ENCODE measurements at places on chromosomes 11 and 22. TPM values are rescaled to one million over a fixed set of nuclear protein-coding genes. Genes with fewer than 3 reads are reported as not detected.

DNA sequence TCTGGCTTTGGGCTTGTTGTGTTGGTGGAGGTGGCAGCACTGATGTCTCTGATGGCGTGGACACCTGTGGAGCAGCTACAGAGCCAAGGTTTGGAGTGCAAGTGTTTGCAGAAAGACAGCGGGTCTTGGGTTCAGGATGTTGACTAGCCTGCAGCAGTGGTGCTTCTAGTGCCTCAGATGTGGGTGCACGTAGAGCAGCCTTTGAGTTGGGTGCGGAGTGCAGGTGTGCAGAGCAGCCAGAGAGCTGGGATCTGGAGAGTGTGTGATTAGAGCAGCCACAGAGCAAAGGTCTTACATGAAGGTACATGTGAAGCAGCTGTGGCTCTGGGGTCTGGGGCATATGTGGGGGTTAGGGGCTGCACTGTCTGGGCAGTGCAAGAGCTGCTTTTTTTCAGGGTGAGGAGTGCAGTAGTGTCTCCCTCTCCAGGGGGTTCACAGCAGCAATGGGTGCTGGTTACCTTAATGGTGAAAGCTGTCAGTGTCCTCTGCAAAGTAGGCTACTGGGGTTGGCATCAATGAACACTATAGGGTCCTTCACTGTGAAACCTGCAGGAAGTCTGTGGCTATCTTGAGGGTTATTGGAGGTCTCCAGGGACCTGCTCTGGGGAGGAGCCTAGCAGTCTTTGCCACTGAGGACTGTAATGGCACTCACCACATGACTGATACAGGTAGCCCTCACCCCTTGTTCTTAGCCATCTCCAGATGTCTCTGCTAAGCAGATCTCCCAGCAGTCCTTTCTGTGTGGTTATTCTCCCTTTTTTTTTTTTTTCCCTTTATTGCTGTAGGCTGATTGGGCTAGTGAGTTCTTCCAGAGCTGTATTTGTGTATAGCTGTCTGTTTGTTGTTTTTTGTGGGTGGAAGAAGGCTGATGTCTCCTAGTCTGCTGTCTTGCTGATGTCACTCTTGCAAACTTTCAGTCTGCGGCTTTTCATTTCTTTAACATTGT lies 14.3 kb downstream of the BIRC2 start:
- DNase-seq: no peak

DNA sequence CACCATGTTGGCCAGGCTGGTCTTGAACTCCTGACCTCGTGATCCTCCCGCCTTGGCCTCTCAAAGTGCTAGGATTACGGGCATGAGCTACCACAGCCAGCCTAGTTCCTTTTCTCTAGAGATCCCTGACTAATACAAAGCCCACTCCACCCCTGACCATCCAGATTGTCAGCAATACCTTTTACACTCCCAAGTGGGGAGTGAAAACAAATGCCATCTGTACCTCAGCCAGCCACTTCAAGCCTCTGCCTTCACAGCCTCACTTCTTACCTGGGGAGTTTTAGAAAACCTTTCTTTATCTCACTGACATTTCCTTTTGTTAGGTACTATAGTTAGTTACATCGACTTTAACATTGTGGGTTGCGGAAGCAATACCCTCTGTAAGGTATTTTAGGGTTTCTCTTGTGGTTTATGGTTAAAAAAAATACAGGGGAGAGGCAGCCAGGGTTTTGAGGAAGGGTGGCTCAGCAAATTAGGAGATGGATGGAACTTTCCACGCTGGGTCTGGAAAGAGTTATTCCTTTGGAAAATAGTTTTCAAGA lies 8.9 kb downstream of the TOM1 start:
- peak; percentile 18 for DNase-seq

DNA sequence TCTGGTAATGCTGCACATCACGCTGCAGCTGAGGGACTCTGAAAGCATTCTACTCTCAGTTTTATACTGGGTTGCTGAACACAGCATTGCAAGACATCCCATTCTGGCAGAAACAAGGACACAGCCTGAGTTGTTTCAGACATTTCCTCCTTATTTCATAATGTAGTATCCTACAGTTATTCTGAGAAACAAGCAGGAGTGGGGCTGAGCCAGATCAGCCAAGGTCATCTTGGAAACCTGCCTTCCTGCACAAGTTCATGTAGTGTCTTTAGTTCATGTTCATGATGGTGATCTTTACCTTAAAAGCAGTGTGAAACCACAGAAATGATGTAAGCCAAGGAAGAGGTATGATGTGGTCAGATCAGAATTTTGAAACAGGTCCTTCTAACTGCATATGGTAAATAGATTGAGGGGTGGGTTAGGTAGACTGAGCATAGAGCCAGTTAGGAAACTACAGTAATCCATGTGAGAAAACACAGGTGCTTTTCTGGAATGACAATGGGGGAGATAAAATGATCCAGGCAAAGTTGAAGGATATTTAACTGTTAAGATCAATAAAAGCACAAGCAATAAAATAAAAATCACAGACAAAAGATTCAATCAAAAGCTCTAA lies 1686.8 kb downstream of the LRRC4C start:
- DNase-seq: no peak

DNA sequence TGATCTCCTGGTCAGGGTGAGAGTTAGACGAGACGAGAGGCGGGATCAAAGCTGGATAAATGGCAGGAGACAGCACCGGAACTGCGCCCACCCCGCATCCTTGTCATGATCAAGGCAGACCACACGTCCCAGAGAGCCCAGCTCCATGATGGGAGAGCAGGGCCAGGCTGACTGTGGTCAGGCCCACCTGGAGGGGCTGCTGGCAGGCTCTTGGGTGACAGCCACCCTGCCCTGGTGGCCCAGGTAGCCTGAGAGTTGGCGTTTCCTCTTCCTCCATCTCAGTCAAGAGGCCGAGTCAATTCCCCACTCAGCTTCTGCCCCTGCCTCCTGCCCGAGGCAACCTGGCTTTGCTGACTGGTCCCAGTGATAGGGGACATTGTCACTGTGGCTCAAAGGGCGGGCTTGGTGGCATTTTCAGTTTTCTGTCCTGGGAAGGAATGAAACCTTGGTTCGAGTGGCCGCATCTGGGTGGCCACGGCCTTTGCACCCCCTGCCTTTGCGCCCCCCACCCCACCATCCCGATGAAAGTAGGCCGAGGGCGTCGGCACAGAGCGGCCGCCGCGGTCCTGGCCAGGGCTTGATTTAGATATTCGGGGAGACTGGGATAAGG lies 60.8 kb upstream of the PPARA start:
- no peak for DNase-seq

DNA sequence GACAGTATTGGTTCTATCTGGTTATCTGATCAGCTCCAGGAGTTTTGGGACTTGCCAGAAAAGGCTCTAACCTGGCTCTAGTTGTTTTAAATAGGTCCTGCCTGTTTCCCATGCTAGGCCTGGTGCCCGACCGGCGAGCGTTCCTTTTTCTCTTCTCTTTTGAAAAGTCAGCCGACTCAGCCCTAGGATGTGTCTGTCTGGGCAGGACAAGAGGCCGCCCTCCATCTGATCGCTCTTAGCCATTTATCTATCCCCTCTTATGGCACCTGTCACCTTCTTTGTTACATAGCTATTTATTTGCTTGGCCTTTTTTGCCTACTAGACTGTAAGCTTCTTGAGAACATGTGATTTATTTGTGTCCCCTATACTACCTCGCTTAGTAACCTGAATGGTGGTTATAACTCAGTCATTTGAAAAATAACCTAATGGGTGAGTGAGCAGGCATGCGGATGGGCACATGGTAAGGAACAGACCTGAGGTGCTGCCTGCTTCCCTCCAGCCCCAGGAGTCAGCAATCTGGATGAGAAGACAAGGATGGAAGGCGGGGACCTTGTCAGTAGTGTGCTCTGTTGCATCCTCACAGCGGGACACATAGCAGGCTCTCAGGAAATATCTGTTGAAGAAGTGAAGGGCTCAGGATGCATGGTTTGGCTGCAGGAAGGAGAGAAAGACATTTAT lies 108.4 kb downstream of the ZBTB16 start:
- DNase-seq: no peak

- no peak for DNase-seq
Observed at GRCh38 chr11:40877981-40878380, 581.5 kb downstream of the LRRC4C start.

DNA sequence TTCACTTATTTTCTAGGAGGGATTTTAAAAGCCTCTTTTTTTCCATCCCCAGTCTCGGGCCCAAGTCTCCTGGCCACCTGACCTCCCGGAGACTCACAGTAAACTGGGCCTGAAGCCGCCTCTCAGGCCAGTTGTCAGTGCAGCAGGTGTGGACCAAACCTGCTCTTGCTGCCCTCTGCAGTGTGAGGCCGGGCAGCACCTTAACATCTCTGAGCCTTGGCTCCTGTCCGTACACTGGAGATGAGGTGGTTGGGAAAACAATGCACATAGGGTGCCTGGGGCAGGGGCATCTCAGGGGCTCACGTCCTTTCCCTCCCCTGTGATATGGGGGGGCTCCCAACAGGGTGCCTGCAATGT lies 45.1 kb downstream of the PHF21B start:
- DNase-seq: no peak

Gene OR6T1
- not detected for total RNA-seq

- no peak for DNase-seq
Observed at GRCh38 chr11:62553080-62553838, 6.7 kb upstream of the AHNAK start.

GRCh38 chr22:43886231-43886630 lies 5.6 kb downstream of the PNPLA5 start:
- no peak for DNase-seq

DNA sequence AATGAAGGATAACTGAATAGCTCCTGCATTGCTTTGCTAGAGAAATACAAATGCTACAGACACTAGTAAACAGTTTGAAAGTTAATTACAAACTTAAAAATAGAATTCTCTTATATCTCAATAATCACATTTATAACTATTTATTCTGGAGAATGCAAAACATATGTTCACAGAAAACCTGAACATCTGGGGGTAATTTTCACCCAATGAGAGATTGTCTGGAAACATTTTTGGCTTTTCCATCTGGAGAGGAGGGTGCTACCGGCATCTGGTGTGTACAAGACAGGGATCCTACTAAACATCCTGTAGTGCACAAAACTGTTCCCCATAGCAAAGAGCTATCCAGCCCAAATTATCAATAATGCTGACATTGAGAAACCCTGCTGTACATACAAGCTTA lies 378.4 kb upstream of the CHORDC1 start:
- no peak for DNase-seq

GRCh38 chr11:1554981-1555712 lies 16.9 kb downstream of the DUSP8 start:
- DNase-seq: no peak

DNA sequence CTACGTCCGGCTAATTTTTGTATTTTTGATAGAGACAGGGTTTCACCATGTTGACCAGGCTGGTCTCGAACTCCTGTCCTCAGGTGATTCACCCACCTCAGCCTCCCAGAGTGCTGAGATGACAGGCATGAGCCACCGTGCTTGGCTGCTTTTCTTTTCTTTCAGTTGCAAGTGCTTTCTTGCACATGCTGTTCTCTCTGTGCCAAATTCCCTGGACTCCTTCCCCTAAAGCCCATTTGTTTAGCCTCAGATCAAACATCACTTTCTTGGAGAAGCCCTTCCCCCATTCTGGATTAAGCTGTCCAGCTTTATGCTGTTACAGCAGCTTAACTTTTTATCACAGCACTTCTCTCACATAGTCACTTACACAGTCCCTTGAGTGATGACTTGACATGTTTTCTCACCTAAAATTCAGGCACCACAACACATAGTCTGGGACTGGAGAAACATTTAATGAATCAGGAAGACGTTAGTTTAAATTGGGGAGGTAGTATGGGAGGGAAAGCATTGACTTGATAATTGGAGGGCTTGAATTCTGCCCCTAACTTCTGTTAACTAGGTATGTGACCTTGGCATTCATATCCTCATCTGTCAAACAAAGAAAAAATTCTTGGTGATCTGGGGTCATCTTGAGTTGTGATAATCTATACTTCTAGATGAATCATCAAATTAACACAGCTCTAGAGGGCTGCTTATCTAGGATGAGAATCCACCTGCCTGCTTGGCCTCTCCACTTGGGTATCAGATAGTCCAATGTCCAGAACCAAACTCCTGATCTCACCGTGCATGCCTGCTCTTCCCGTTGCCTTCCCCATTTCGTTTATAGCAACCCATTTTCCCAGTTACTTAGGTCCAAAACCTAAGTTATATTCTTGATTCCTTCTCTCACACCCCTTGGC lies 18.4 kb downstream of the ACO2 start:
- no peak for DNase-seq

DNA sequence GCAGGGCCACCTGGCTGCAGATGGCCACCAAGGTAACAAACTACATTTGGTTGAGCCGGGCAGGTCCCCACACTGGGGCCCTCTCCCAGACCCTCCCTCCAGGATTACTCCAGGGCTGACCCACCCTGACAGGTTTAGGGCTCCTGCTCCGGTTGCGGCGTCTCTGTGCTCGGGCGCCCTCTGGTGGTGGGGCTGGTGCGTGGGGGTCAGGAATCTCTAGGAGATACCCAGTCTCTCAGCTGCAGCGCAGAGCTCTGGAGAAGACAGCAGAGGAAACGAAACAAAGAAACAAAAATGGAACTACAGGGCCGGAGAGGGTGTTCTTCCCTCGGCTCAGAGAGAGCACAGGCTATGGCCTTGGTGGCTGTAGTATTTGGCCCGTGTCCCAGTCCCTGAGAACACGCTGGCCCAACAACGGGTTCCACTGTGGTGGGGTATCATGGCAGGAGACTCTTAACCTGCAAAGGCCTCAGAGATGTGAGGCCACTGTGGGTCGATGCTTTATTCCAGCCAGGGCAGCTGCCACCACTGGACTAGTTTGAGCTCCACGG lies 2.4 kb downstream of the C11orf96 start:
- peak; percentile 81 for DNase-seq

GRCh38 chr11:130449996-130450769 lies 1.7 kb downstream of the ADAMTS15 start:
- DNase-seq: peak; percentile 83

DNA sequence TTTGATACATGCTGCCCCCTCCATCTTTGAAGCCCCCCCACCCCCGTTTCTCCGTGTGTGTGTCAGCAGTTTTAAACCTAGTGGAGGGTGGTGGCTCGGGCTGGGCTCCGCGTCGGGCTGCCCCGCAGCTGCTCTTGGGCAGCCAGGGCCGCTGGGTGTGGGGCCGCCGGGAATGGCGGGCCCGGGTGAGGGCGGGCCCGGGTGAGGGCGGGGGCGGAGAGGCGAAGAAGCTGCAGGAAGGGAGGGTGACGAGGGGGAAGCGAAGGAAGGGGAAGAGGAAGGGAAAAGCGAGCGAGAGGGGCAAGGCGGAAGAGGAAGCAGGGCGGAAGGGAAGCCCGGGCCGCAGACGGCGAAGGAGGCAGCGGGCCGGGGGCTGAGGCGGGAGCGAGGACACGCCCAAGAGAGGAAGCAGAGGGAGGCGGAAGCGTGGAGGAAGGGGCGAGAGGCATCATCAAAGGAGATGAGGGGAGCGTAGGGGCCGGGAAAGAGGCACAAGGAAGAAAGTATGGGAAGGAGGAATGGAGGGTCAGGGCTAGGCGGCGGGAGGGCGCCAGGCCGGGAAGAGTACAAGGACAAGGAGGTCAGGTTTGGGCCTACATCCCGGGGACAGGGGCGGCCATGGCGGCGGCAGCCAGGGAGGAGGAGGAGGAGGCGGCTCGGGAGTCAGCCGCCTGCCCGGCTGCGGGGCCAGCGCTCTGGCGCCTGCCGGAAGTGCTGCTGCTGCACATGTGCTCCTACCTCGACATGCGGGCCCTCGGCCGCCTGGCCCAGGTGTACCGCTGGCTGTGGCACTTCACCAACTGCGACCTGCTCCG lies 82.4 kb downstream of the BCR start:
- DNase-seq: no peak

- DNase-seq: peak; percentile 66
Observed at GRCh38 chr11:3200388-3201111, 18.1 kb downstream of the MRGPRG start.

- no peak for DNase-seq
Observed at GRCh38 chr22:18966748-18967147, 30.7 kb upstream of the PRODH start.

Gene BTBD18
- total RNA-seq: not detected

Gene PTPRCAP
- 1.1 TPM for total RNA-seq

Gene SHANK3
- 13.1 TPM for total RNA-seq

Gene WNT7B
- total RNA-seq: 14.8 TPM
